ENCODE measurements at places on chromosomes 5 and 9.

DNA sequence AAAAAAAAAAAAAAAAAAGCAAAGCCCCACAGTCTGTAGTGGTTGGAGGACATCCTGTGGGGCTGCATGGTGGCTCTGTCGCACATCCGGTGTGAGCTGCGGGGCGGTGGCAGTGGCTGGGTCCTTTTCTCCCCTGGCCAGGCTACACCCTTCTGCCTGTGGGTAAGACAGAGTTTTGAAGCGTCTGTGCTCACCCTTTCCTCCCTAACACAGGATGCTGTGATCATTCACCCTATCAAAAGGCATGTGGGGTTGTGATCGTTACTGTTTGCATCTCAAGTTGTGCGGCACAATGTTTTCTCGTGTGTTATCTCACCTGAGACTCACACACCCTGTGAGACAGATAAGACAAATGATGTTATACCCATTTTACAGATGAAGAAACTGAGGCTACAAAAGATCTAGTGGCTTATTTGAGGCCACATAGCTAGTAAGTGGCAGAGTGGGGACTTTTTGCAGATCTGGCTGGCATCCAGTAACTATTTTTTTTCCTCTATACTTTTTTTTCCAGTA, 17.5 kb downstream of the IRF1 start:
- no peak for DNase-seq

DNA sequence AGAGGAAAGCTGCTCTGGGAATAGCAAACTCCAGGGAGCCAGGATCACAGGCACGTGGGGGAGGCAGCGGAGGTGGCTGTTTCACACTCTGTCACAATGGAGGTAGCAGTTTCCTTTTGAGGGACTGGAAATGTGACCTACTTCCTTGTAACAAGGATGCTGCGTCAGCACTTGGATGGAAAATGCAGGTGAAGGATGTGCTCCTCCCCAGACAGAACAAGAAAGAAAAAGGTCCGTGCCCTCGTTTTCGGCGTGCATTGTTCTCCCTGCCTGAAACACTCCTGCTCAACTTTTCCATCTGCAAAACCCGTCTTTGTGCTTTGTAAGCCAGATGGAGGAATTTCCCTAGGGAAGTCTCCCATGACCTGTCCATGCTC, 55.1 kb upstream of the SH3PXD2B start:
- no peak for DNase-seq

DNA sequence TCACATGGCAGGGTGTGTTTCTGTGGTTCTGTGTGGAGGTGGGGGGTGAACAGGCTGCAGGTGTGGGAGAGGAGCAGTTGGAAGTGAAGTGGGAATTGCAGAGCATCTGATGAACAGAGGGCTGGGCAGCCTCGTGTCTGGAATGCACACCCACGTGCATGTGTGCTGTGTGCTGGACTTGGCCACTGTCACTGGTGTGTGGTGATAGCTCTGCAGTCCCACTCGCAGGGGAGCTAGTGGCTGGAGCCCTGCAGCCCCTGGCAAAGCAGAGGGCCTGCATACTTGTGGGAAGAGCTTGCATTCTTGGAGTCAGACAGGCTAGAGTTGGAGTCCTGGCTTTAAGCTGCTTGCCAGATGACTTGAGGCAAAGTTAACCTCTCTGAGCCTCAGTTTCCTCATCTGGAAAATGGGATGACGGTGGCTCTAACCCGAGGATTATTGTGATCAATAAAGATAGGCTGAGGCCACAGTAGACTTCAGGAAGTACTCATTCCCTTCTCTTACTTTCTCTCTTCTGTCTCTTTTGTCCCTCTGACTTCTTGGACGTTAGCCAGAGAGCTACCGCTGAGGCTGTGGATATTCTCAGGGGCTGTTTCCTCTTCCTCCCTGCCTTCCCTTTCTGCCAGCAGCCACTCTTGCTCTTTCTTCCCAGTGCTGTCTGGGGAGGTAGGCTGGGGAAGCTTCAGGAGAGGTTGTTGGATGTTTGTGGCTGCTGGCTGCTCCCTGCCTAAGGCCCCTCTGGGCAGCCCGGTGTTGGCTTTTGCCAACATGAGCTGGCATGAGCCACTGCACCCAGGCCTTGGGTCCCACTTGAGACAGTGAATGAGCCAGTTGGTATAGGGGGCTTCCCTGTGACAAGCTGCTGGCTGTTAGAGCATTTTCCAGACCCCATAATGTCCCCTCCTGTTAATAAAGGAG, 18.3 kb downstream of the PSAT1 start:
- DNase-seq: no peak

- DNase-seq: no peak
Measured at GRCh38 chr5:3862906-3863305, 267.3 kb downstream of the IRX1 start.

GRCh38 chr9:89137542-89138462, 40.8 kb downstream of the SHC3 start:
- no peak for DNase-seq

DNA sequence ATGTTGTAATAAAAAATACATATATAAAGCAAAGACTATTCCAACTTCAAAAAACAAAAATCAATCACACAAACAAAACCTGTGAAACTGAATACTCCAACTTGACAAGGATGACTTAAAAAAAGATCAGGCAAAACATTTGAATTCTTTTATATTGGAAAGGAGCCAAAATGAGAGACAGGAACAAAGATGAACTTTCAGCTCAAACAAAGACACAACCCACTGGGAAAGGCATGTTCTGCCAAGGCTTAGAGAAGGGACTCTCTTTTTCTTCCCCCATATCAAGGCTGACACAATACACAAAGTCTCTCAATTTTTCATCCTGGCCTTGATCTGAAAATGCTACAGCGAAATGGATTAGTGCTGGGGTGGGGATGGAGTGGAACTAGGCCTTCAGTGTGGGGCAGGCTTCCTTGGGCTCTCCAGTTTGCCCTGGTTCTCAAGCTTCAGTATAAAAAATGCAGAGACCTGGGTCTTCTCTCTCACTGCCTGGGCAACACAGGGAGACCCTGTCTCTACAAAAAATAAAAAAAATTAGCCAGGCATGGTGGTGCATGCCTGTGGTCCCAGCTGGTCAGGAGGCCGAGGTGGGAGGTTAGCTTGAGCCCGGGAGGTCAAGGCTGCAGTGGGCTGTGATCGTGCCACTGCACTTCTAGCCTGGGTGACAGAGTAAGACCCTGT, 11.6 kb upstream of the FAM169A start:
- DNase-seq: no peak

DNA sequence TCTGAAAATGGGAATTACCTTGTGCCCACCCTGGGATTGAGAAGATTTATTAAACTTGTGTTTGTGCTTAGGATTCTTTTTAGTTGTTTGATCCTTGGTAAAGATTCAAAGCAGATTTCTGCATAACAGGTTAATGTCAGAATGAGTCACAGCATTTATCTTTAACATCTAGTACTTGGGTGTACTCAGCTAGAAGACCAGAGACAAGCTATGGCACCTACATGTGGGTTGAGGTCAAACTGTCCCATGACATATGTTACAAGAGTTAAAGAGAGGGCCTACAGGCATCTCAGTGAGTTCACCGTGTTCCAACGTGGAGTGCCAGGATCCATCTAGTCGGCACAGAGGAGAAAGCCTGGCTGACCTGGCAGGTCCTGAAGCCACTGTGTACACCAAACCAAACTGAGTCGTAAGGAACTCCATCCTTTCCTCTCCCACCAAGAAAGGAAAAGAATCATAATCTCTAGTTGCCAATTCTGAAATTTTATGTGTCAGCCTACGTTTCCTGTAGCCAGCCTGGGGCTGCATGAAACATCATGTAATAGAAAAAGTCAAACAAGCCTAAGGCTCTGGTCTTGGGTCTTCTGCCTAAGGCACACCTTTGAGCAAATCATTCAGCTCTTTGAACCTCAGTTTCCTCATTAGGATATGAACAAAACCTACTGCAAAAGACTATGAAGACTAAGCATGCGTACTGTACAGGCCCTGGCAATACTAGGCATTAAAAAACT, 73.7 kb downstream of the RCL1 start:
- DNase-seq: no peak

- DNase-seq: no peak
Measured at GRCh38 chr5:155167736-155168135, 154.2 kb downstream of the KIF4B start.

- no peak for DNase-seq
Measured at GRCh38 chr5:154690488-154690887, 64.7 kb upstream of the LARP1 start.

GRCh38 chr9:95307538-95307937, 10.0 kb downstream of the FANCC start:
- no peak for DNase-seq

- no peak for DNase-seq
Measured at GRCh38 chr5:58116346-58116745, 343.5 kb downstream of the PLK2 start.

GRCh38 chr9:17081351-17081750, 53.5 kb upstream of the CNTLN start:
- no peak for DNase-seq

- no peak for DNase-seq
Measured at GRCh38 chr5:164475339-164475977, 970.0 kb downstream of the MAT2B start.

DNA sequence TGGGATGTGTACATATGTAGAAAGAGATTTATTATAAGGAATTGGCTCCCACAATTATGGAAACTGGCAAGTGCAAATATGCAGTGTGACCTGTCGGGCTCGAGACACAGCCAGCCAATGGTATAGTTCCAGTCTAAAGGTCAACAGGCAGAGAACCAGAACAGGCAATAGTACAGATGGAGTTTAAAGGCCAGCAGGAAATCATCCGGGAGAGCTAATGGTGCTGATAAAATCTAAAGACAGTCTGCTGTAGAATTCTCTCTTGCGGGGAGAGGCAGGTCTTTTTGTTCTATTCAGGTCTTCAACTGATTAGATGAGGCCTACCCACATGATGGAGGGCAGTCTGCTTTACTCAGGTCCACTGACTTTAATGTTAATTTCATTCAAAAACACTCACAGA, 21.8 kb downstream of the ANKRD31 start:
- DNase-seq: no peak

DNA sequence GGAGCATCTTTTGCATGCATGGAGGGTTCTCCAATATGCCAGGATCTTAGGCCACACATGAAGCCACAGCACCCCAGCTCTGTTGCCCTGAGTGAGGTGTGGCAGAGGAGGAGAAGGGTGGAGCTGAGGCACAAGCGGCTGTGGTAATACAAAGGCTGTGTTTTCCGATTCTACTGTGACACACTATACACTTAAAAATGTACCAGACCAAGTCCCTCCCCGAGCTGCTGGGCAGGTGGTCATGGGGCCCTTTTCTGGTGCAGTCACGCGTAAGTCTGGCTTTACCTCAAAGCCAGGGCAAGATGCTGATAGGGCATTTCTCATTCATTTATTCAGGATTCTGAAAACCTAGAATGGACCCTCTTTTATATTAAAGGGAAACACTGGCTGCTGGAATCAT, 3.7 kb downstream of the ADGRV1 start:
- peak; percentile 11 for DNase-seq

GRCh38 chr5:79707535-79707934, 17.9 kb downstream of the CMYA5 start:
- no peak for DNase-seq

DNA sequence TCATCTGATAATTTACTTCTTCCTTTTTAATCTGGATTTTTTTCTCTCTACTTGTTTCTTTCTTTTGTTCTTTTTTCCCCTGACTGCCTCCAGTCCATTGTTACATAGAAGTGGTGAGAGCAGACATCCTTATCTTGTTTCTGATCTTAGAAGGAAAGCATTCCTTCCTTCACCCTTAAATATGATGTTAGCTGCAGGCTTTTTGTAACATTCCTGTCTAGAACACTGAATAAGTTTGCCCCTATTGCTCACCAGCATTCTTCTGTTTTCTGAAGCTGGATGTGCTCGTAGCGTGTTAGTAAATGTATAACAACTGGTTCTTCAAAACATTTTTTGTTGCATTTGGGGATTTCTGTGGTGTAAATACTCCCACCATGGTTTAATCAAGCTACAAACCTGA, 136.7 kb upstream of the NFIL3 start:
- DNase-seq: no peak

DNA sequence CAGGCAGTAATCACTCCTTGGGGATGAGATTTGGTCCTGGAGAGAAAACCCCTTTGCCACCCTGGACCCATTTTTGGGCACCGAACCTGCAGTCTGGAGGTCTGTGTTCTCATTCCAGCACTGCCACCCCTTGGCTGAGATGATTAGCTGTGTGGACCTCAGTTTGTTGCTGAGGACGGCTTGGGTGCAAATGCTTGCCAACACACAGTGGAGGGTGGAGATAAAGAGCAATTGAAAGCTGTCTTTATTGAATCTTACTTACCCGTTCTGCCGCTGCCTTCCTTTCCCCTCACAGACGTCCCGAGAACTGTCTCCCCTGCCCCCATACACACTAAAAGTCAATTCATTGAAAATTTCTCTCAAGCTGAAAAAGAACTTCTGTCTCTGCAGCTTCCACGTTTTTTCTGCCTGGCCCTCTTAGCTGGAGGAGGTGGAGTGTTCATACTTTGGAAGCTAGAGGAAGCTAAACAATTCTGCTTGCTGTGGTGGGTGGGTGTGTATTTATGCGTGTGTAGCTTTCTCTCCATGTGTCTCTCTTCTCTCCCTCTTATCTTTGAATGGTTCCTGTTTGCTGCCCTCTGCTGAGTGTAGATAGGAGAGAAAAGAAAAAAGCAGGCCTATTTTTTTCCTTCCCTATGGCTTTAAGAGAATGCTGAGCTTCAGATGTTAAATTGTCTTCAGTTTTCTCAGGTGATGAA, 6.6 kb downstream of the GALNT10 start:
- peak; percentile 38 for DNase-seq

DNA sequence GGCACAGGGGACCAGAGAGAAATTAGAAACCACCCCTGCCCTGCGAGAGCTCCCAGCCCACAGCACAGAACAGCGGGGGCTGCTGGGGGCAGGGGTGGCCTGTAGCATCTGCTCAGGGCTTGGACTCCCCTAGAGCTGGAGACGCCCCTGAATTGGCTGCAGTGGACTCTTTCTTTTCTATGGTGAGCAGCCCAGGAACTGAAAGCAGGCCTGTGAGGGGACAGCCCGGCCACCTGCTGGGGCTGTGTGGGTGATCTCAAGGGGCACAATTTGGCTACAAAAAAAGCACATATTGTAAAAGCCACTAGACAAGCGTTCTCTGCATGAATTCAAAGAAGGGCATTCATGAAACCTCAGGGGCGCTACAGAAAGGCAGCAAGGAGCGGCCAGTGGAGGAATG, 57.5 kb upstream of the ICE1 start:
- no peak for DNase-seq

DNA sequence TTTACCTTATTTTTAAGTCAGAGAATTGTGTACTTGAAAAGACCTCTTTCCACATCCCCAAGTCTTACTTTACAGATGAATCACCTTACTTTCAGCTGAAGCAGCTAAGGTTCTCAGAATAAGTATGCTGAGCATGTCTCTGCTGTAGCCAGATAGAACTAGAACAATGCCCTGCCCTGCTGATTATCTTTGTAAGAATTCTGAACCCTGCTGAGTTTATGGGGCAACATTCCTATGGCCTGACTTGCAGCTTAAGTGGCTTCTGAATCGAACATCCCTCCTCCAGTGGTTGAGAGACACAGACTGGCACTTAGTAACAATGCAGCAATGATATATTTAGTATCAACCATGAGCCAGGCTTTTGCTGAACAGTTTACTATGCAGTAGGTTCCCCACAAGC, 592.0 kb upstream of the WWC1 start:
- no peak for DNase-seq

GRCh38 chr9:87827341-87827740, 55.3 kb upstream of the SPATA31E1 start:
- DNase-seq: no peak

Data from NCI-H1092 treated with DMSO at 0.1 percent for 48 hours (cell line).